Kidney epithelial cell (primary cell): ENCODE measurements at places on chromosomes 16 and 17. TPM values are rescaled to one million over a fixed set of nuclear protein-coding genes. Genes with fewer than 3 reads are reported as not detected.

- DNase-seq: no peak
Measured at GRCh38 chr17:19376811-19377210, 1.5 kb upstream of the MAPK7 start.

DNA sequence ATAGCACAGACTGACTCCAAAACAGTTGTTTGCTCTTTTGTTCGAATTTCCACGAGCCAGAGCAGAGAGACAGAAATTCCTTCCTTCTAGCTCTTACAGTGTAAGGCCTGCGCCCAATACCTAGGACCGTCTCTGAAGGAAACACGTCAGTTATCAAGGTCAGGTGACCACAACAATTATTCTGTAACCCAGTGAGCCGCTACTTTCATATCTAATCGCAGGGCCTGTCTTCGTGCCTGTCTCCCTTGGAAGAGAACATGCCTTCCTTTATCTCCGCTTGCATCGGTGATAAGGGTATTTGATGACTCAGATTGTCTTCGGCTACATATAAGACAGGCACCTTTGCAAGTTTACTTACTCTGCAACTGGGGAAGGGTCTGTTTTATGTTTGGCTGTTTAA, 288.0 kb downstream of the MAF start:
- DNase-seq: no peak

DNA sequence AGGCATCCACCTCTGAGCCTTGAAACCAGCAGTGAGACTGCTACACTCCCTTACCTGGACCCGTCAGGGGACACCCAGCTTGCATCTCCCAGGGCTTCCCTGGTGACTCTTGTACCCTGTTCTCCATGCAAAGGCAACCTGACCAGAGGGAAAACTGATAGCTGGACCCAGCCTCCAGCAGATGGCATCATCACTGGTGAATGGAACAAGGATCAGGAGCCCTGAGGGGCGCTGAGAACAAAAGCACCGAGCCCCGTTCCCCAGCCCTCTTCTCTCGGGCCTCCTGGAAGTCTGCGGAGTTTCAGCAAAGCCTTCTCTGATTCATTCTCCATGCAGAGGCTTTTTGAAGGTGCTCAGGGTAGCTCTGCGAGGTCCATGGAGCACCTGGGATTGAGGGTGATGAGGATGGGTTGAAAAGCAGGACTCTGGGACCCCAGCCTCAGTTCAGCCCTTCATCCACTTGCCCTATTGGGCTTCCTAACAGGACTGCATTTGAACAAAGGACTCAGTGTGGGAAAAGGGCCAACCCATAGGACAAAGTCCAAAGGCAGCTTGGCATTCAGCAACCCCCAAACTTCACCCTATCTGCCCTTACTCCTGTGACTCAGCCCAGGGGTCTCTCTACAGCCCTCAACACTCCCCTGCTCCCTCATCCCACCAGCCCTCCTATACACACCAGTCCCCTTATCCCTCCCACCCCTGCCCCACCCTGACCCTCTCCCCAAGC, 45.0 kb upstream of the LHX1 start:
- DNase-seq: no peak

- DNase-seq: no peak
Measured at GRCh38 chr17:60445144-60445543, 22.9 kb downstream of the CHCT1 start.

GRCh38 chr17:77189148-77189547, 48.4 kb downstream of the SEC14L1 start:
- no peak for DNase-seq

GRCh38 chr16:19375561-19376158, 42.0 kb upstream of the TMC5 start:
- no peak for DNase-seq

DNA sequence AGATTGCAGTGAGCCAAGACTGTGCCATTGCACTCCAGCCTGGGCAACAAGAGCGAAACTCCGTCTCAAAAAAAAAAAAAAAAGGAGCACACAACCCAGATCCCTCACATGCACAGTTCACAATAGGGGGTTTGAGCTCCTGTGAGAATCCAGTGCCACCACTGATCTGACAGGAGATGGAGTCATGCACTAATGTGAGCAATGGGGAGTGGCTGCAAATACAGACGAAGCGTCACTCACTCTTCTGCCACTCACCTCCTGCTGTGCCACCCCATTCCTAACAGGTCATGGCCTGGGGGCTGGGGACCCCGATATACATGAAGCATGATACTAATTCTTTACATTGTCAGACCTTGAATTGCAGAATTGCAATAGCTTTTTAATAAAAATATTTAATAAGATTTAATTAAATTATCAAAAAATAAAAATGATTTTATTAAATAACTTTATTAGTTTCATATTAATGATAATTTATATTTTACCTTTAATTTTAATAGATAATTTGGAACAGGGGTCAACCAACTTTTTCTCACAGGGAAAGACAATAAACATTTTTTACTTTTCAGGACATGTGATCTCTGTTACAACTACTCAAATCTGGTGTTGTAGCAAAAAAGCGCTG, 171.4 kb downstream of the COPRS start:
- no peak for DNase-seq

- DNase-seq: no peak
Measured at GRCh38 chr16:27315333-27316037, 1.7 kb downstream of the IL4R start.

DNA sequence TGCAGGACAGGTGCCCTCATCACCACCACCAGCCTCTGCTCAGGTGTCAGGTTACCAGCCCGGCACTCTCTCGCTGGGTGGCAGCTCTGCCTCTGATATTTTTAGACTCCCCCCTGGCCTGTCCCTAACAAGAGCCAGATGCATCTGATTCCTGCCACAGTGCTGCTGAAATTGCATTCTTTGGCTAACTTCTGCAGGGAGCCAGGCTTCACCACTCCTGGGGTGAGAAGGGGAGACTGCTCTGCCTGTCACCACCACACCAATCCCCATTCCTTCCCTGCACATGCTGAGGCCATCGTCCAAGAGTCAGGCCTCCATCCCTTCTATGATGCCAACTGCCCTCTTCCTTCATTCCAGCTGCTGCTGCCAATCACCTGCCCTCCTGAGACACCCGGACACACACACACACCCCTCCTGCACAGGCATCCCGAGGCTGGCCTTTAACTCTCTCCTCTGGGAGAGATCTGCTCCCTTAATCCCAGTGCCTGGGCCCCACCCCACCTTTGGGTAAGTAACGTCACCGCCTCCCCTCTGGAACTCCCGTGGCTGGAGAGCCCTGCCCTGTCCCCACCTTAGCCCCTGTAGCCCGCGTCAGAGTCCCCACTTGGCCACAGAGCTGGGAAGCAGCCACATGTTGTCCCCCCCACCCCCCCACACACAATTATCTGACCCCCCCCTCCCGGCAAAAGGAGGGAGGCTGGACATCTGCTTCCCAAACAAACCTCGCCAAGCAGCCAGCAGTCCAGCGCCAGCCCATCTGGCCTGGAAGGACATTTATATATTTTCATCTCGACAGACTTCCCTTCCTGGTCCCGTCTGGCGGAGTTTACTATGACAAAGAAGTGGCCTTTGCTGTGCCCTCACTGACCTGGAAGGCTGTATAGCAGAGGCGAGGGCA, 2.8 kb downstream of the EMP2 start:
- DNase-seq: no peak

DNA sequence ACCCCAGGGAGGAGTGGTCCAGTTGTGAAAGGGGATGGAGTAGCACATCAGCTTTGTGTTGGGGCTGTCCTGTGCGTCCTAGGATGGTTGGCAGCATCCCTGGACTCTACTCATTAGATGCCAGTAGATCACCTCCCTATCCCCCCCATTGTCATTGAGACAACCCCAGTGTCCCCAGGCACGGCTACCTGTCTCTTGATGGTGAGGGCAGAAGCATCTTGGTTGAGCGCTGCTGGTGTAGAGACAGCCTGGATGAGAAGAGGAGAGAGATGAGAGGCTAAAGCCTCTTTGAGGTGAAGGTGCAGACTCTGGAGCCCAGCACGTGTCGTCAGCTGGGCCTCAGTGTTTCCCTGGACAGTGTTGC, 55.4 kb downstream of the TNFRSF13B start:
- DNase-seq: no peak

DNA sequence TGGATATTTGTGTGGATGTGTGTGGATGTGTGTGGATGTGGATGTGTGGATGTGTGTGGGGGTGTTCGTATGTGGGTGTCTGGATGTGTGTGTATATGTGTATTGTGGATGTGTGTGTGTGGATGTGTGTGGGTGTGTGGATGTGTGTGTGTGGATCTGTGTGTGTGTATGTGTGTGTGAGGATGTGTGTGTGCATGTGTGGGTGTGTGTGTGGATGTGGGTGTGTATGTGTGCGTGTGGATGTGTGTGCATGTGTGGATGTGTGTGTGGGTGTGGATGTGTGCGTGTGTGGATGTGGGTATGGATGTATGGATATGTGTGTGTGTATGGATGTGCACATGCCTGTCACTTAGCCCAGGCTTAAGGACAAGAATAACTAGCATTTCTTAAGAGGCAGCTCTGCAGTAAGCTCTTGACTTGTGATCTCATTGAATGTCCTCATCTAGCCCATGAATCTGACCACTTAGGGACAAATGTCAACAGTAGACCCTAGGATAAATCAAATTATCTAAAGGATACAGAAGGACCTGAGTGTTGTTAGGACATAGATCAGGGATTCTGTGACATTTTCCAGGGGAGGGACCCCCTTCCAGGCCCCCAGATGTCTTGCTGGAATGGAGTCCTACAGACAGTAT, 83.5 kb downstream of the BMERB1 start:
- no peak for DNase-seq

- no peak for DNase-seq
Measured at GRCh38 chr16:30699615-30700099, 686 bp downstream of the SRCAP start.

- no peak for DNase-seq
Measured at GRCh38 chr17:32628271-32629044, 141.7 kb downstream of the CDK5R1 start.

GRCh38 chr17:45677770-45678169, 106.3 kb upstream of the CRHR1 start:
- no peak for DNase-seq

- no peak for DNase-seq
Measured at GRCh38 chr16:71945616-71946015, 50.3 kb downstream of the IST1 start.

DNA sequence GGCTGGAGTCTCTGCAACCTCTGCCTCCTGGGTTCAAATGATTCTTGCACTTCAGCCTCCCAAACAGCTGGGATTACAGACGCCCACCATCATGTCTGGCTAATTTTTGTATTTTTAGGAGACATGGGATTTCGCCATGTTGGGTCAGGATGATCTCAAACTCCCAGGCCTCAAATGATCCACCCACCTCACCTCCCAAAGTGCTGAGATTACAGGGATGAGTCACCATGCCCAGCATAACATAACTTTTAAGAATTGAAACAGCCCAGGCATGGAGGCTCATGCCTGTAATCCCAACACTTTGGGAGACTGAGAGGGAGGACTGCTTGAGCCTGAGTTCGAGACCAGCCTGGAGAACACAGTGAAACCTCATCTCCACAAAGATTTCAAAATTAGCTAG, 2.5 kb downstream of the RSL1D1 start:
- no peak for DNase-seq

GRCh38 chr17:41555105-41555887, 16.6 kb downstream of the KRT9 start:
- no peak for DNase-seq

GRCh38 chr16:72266836-72267235, 94.9 kb upstream of the PMFBP1 start:
- no peak for DNase-seq

GRCh38 chr17:34589120-34589965, 10.0 kb downstream of the TMEM132E start:
- DNase-seq: no peak

GRCh38 chr16:46688101-46688653, 801 bp downstream of the VPS35 start:
- no peak for DNase-seq

- no peak for DNase-seq
Measured at GRCh38 chr16:55482056-55482455, 3.1 kb downstream of the MMP2 start.

- DNase-seq: no peak
Measured at GRCh38 chr17:9021158-9021991, at the start of gene NTN1. Gene NTN1 (plus strand): TSS chr17:9021510. CDS start chr17:9022374, 864 bp downstream.

GRCh38 chr16:27474041-27474440, 72.1 kb downstream of the IL21R start:
- no peak for DNase-seq

CD300LG gene
- total RNA-seq: not detected in 2 replicates

RGS9 gene
- total RNA-seq: 7.5 and 10.1 TPM in 2 replicates

CACNG4 gene
- total RNA-seq: 0.84 and 0.96 TPM in 2 replicates

KLHL10 gene
- total RNA-seq: not detected in 2 replicates

C16orf96 gene
- total RNA-seq: not detected in 2 replicates

NAGPA gene
- total RNA-seq: 40.0 and 59.9 TPM in 2 replicates

TP53TG3B gene
- not detected in 2 replicates for total RNA-seq

KRT9 gene
- not detected in 2 replicates for total RNA-seq

MYH13 gene
- not detected in 2 replicates for total RNA-seq

C17orf100 gene
- total RNA-seq: 0.34 and 0.46 TPM in 2 replicates

CHD9NB gene
- 0.62 and 1.0 TPM in 2 replicates for total RNA-seq

KCNJ2 gene
- 0.79 and 0.82 TPM in 2 replicates for total RNA-seq

TMEM238L gene
- not detected in 2 replicates for total RNA-seq

C1QTNF1 gene
- 4.6 and 6.1 TPM in 2 replicates for total RNA-seq

CES3 gene
- total RNA-seq: 0.07 TPM in 1 of 2 replicates, not detected in the other

CD300A gene
- total RNA-seq: not detected in 2 replicates

GRAP gene
- total RNA-seq: 1.2 and 1.6 TPM in 2 replicates

CCL16 gene
- total RNA-seq: not detected in 2 replicates
